ENCODE measurements at places on chromosomes 6 and 20.

- no peaks in the 10 kb centered on the region for H3K27me3 ChIP-seq
- no peak overlapping the region for H3K27ac ChIP-seq
- H3K4me3 ChIP-seq = no peak overlapping the region
- no peaks in the 10 kb centered on the region for H3K4me1 ChIP-seq
- no peak for DNase-seq
Observed at GRCh38 chr6:147774856-147775255, 266.4 kb downstream of the SAMD5 start.

- peaks cover 40% of the 10 kb centered on the region for H3K4me1 ChIP-seq
- DNase-seq = no peak
- H3K36me3 ChIP-seq = no peaks in the 10 kb centered on the region
- H3K4me3 ChIP-seq = no peak overlapping the region
- H3K27ac ChIP-seq = no peak overlapping the region
Observed at GRCh38 chr6:157244780-157245179, 78.5 kb downstream of the TMEM242 start.

DNA sequence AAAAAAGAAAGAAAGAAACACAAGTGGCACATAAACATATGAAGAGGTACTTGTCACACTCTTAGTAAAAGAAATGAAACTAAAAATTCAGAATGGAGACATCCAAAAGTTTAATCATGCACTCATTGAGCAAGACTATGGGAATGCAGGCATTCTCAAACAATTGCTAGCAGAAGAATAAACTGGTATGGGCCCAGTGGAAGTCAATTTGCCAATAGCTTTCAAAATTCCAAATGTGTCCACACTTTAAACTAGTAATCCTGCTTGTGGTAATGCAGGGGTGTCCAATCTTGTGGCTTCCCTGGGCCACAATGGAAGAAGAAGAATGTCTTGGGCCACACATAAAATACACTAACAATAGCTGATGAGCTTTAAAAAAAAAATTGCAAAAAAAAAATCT lies 97.4 kb downstream of the EPB41L2 start:
- no peaks in the 10 kb centered on the region for H3K27me3 ChIP-seq
- H3K4me3 ChIP-seq = no peak overlapping the region
- peaks cover 30% of the 10 kb centered on the region for H3K4me1 ChIP-seq
- H3K36me3 ChIP-seq = no peaks in the 10 kb centered on the region
- DNase-seq = no peak

DNA sequence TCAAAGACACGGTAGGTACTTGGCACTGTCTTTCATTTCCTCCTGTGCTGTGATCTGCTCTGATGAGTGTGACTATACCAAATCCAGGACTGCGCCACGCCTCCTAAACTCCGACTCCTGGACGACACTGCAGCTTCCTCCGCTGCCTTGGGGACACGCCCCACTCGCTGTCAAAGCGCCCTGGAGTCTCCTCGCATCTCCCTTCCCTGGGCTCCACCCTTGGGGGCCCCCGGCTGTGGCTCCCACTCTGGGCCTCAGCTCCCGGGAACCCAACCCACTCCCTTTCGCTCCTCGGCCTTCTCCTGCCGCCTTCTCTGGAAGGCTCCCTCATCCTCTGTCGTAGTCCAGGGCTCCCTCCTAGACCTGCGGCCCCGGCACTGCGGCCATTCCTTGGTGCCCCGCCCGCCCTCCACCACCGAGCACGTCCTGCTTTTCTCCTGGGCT lies 61.2 kb downstream of the RSPH3 start:
- H3K4me1 ChIP-seq = peaks cover 5% of the 10 kb centered on the region
- H3K36me3 ChIP-seq = no peaks in the 10 kb centered on the region
- H3K27me3 ChIP-seq = no peaks in the 10 kb centered on the region
- H3K27ac ChIP-seq = no peak overlapping the region

DNA sequence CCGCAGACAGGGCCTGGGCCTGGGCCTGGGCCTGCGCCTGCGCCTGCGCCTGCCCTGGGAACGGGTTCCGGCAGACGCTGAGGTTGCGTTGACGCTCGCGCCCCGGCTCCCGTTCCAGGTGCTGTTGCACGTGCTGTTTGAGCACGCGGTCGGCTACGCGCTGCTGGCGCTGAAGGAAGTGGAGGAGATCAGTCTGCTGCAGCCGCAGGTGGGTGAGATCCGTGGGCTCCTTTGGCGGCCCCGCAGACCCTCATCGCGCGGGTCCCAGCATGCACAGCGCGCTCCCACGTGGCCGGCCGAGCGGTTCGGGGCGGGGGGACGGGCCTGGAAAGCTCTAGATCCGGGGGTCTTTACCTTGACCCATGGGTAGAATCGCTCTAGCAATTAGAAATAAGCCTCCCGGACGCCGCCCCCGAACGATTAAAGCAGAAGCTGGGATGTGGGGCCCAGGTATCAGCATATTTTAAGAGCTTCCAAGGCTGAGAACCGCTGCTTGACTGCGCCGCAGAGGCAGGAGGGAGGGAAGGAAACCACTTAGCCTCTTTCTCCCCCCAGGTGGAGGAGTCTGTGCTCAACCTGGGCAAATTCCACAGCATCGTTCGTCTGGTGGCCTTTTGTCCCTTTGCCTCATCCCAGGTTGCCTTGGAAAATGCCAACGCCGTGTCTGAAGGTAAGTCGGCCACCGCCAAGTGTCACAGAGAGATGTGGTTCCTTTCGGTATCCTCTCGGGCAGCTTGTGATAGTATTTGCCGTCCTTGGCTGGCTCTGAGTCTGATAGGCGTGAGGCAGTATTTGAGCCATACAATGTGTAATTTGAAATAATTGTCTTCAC lies 508 bp downstream of the NOP56 start:
- peaks cover 29% of the 10 kb centered on the region for H3K4me1 ChIP-seq
- DNase-seq = no peak
- peaks cover 39% of the 10 kb centered on the region for H3K36me3 ChIP-seq
- peak overlapping the region; percentile 97 for H3K4me3 ChIP-seq
- H3K27ac ChIP-seq = peak overlapping the region; percentile 96

DNA sequence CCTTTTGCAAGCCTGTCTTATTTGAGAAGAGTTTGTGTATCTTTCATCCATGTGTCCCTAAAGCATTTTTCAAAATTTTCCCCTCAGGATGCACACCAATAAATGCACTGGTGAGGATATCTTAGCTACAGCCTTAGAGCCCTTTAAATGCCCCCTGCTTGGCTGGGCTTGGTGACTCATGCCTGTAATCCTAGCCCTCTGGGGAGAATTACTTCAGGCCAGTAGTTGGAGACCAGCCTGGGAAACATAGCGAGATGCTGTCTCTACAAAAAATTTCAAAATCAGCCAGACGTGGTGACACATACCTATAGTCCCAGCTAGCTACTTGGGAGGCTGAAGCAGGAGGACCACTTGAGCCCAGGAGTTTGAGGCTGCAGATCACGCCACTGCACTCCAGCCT lies 33.8 kb upstream of the PLCB4 start:
- no peaks in the 10 kb centered on the region for H3K27me3 ChIP-seq
- H3K4me1 ChIP-seq = no peaks in the 10 kb centered on the region
- H3K27ac ChIP-seq = no peak overlapping the region
- H3K4me3 ChIP-seq = no peak overlapping the region

GRCh38 chr6:119960036-119960435 lies 610.5 kb upstream of the MAN1A1 start:
- no peaks in the 10 kb centered on the region for H3K4me1 ChIP-seq
- DNase-seq = no peak
- H3K36me3 ChIP-seq = no peaks in the 10 kb centered on the region
- H3K4me3 ChIP-seq = no peak overlapping the region

- peaks cover 11% of the 10 kb centered on the region for H3K4me1 ChIP-seq
- H3K27ac ChIP-seq = no peak overlapping the region
- H3K4me3 ChIP-seq = no peak overlapping the region
- no peak for DNase-seq
Observed at GRCh38 chr20:62965363-62965771, 12.9 kb downstream of the SLC17A9 start.

- DNase-seq = no peak
- no peak overlapping the region for H3K4me3 ChIP-seq
Observed at GRCh38 chr6:42550277-42550676, 13.6 kb upstream of the UBR2 start.

DNA sequence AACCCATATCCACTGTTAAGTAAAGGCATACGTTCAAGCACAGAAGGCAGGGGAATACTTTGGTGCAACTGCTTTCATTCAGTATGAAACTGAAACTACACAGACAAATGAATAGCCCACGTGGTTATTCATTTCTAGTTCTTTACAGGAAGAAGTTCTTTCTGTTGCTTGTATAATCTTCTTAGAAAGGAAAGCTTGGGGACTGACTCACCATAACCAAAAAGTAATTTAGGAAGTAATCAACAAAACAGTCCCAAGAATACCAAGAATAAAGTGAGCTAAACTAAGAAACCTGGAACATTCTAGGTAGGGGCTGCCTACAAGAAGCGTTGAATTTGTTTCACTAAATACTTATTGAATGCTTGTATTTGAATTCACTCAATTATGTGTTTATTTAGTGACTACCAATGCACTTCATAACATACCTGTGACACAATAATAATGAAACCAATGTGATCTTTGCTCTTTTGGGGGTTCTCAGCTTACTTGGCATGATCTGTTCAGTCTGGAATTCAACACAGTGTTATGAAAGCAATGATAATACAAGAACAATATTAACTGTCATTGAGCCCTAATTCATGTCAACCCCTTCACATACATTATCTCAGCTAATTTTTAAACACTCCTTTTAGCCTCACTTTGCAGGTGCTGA lies 25.1 kb upstream of the KIAA0408 start:
- H3K4me3 ChIP-seq = no peak overlapping the region
- H3K4me1 ChIP-seq = no peaks in the 10 kb centered on the region
- H3K36me3 ChIP-seq = no peaks in the 10 kb centered on the region
- DNase-seq = no peak
- H3K27ac ChIP-seq = no peak overlapping the region
- H3K27me3 ChIP-seq = no peaks in the 10 kb centered on the region

- H3K27me3 ChIP-seq = no peaks in the 10 kb centered on the region
- H3K27ac ChIP-seq = no peak overlapping the region
- no peaks in the 10 kb centered on the region for H3K4me1 ChIP-seq
- DNase-seq = no peak
- H3K4me3 ChIP-seq = no peak overlapping the region
Observed at GRCh38 chr6:84260926-84261325, 33.5 kb upstream of the CEP162 start.

- no peak for DNase-seq
- H3K4me1 ChIP-seq = no peaks in the 10 kb centered on the region
- no peak overlapping the region for H3K4me3 ChIP-seq
- H3K36me3 ChIP-seq = no peaks in the 10 kb centered on the region
- H3K27me3 ChIP-seq = no peaks in the 10 kb centered on the region
Observed at GRCh38 chr6:117346142-117346930, 79.4 kb downstream of the ROS1 start.

- H3K4me3 ChIP-seq = no peak overlapping the region
- no peak for DNase-seq
- H3K27me3 ChIP-seq = no peaks in the 10 kb centered on the region
- no peaks in the 10 kb centered on the region for H3K4me1 ChIP-seq
- no peaks in the 10 kb centered on the region for H3K36me3 ChIP-seq
Observed at GRCh38 chr6:96194675-96195074, 178.9 kb downstream of the FUT9 start.

DNA sequence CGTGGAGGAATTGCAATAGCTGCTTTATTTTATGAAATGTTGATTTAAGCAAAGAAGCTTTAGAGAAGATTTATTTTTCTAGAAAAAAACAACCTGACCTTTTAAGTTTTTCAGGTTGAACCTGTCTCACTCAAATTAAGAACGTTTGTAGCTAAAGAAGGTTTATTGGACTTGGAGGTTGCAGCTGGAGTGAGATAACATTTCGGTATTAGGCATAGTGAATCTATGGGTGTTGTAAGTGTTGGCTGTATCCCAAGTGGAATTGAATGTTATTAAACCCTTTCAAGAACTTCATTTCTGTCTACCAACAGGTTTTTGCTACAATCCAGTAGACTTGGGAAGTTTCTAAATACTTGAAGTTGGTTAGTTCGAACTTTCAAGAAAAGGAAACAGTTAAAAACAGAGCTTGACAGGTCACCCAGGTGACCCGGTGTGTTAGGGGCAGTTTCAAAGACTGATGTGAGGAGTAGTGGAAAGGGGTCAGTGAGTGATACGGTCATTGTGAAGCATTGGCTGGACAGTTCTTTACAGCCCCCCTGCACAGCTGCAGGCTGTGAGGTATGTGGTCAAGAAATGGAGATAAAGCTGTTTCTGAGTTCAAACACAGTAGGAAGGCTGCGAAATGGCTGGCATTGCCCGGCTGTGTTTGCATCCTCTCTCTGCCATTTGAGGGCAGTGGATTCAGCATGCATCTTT lies 2.4 kb upstream of the TBCC start:
- peak overlapping the region; percentile 91 for H3K4me3 ChIP-seq
- H3K4me1 ChIP-seq = peaks cover 39% of the 10 kb centered on the region
- H3K27ac ChIP-seq = peak overlapping the region; percentile 10
- H3K27me3 ChIP-seq = no peaks in the 10 kb centered on the region
- no peaks in the 10 kb centered on the region for H3K36me3 ChIP-seq

DNA sequence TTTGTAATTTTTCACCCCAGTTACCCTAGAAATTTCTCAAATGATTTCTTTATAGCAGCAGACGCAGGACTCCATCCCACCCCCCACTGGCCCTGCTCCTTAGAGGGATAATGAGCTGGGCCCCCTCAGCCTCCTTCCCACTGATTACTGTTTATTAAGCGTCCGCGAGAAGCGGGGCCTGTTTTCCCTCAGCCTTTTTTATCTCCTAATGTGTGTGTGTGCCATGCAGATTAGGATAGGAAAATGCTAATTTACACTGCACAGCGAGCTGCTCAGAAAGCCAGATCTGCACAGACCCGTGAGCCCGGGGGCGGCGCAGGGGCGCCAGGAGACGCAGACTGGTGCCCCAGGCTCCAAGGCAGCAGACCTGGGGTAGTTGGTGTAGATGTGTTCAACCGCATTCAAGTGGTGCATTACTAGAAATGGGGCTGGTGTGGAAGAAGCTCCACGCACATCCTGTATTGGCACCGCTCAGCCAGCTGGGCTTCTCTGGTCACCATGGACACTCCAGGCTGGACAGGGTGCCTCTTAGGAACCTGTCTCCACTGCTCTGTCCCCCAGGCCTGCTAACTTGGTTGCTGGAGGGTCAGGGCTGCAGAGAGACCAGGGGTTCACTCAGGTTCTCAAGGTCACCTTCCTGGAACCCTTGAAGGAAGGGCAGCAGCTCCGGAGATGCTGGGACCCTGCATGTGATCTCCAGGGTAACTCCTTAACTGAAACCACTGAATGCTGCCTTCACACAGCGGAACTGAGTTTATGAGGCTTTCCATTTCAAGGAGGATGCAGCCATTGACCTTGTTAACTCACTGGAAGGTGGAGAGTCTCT lies 256.3 kb downstream of the ERMARD start:
- no peak overlapping the region for H3K4me3 ChIP-seq
- H3K4me1 ChIP-seq = peaks cover 8% of the 10 kb centered on the region
- H3K36me3 ChIP-seq = no peaks in the 10 kb centered on the region
- peaks cover 7% of the 10 kb centered on the region for H3K27me3 ChIP-seq
- DNase-seq = peak; percentile 35
- H3K27ac ChIP-seq = no peak overlapping the region

Data from suprapubic skin (tissue), 4 donors.